NCI-H460 (cell line): ENCODE measurements at places on chromosomes 1 and 21. TPM values are rescaled to one million over a fixed set of nuclear protein-coding genes. Genes with fewer than 3 reads are reported as not detected.

SYNC gene
- 1.4 and 1.7 TPM in 2 replicates for total RNA-seq

SMCP gene
- total RNA-seq, result not detected in 2 replicates

CASQ1 gene
- not detected in 2 replicates for total RNA-seq

RHEX gene
- not detected in 2 replicates for total RNA-seq

YY1AP1 gene
- total RNA-seq, result 48.4 and 55.1 TPM in 2 replicates

S100A1 gene
- not detected in 2 replicates for total RNA-seq

TTC34 gene
- total RNA-seq, result 0.06 and 0.20 TPM in 2 replicates

VCAM1 gene
- not detected in 2 replicates for total RNA-seq

U2AF1 gene
- total RNA-seq, result 23.2 and 26.8 TPM in 2 replicates
